Small intestine (tissue), 16 donors: ENCODE measurements at places on chromosomes 2 and 18.

DNA sequence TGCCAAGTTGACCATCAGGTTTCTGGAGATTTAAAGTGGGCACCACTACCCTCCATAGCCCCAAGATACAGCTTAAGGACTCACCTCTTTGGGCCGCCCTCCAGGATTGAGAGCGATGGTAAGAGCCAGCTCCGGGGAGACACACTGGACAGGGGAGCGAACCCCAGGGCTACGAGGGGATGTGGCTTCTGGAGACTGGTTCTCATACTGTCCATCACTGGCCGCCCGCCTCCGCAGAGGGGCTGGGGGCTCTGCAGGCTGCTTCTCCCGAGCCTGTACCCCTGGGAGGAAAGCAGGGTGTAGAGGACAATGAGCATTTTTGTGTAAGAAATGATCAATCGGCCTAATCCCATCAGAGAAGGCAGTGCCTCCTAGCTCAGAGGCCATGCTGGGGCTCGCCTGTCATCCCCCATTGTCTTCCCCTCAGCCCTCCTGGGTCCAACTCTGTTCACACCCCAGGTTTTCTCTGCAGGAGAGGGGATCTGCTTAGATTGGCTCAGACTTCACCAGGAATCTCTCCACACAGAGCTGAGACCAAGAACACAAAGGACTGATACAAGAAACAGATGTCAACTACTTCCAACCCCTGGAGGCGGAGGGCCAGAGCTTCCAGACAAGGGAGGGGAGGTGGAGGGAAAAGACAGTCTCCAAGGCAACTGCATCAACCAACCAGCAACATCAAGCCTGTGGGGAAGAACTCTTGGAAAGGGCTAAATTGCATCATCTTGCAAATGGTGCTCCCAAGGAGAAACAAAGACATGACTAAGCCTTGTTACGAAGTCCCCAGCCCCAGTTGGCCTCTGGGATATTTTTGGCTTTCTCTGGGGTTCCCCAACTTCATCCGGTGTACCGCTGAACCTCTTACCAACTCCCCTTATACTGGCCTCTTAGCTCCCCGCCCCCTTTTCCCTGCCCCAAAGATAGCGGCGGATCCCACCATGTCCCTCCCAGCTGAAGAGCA, 166.6 kb downstream of the TNS1 start:
- H3K36me3 ChIP-seq: no peaks in the 10 kb centered on the region
- H3K4me1 ChIP-seq: no peaks in the 10 kb centered on the region
- DNase-seq: no peak
- H3K27me3 ChIP-seq: no peaks in the 10 kb centered on the region
- peak overlapping the region; percentile 77 for H3K27ac ChIP-seq

GRCh38 chr2:212915121-212915782, 236.2 kb downstream of the IKZF2 start:
- no peaks in the 10 kb centered on the region for H3K36me3 ChIP-seq
- H3K27ac ChIP-seq: no peak overlapping the region
- H3K4me1 ChIP-seq: no peaks in the 10 kb centered on the region
- no peak overlapping the region for H3K4me3 ChIP-seq

GRCh38 chr2:27130396-27130795, 4.0 kb downstream of the PREB start:
- H3K27me3 ChIP-seq: no peaks in the 10 kb centered on the region
- no peak overlapping the region for H3K27ac ChIP-seq
- DNase-seq: no peak
- H3K4me3 ChIP-seq: no peak overlapping the region

DNA sequence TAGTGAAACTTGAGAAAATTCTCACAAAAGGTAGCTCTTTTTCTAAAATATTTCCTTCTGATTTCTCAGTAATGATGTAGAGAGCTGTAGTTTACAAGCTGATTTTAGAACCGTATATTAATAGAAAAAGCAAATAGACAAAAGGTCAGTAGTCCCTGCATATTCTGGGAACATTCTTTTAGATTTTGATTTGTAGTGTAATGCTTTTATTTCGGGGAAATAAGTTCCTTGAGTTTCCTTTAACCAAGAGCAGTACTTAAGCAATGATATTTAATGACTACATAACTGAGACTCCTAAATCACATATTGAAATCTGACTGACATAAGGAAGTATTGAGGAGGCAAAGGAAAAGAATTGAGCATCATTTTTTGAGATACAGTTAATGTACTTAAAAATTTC, 22.4 kb downstream of the NBEAL1 start:
- DNase-seq: no peak
- peaks cover 1% of the 10 kb centered on the region for H3K4me1 ChIP-seq
- H3K4me3 ChIP-seq: no peak overlapping the region
- H3K27me3 ChIP-seq: no peaks in the 10 kb centered on the region
- no peak overlapping the region for H3K27ac ChIP-seq
- no peaks in the 10 kb centered on the region for H3K36me3 ChIP-seq
